ENCODE measurements at places on chromosomes 5 and 9.

- no peak for DNase-seq
Measured at GRCh38 chr9:94665613-94666012, 26.3 kb upstream of the FBP1 start.

DNA sequence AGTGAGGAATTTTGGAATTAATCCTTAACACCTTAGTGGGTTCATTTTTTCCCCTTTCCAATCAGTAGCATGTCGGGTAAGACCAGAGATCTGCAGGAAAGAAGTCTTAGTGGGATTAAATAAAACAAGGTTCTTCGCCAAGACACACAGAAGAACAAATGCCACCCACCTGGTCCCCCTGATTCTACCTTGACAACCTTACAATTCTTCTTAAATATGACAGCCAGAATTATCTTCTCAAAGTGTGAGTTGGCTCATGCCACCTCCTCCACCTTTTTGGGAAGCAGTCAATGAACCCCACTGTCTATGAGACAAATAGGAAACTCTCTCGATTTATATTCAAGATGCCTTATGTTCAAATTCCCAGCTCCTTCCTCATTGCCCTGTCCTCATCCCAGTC is 105.1 kb downstream of the BRINP1 start:
- no peak for DNase-seq

DNA sequence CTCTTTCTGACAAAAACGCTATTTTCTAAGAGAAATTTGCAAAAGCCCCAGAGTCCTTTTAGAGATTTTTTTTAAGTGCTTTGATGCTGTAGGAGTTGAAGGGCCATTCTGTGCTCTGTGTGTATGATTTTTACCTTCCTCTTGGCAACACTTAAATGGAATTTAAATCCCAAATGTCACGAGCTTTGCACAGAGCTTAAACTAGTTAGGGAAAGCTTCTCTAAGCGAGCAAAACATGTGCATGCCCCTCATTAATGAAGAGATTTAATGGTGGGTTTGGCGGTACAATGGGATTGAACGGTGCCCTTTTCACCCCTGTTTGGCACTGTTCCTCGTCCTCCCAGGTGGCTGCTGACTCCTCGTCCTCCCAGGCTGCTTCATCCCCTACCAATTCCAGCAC is 220.7 kb downstream of the DRD1 start:
- DNase-seq = no peak

GRCh38 chr9:125260561-125260960 is 1.1 kb upstream of the GAPVD1 start:
- DNase-seq = no peak

DNA sequence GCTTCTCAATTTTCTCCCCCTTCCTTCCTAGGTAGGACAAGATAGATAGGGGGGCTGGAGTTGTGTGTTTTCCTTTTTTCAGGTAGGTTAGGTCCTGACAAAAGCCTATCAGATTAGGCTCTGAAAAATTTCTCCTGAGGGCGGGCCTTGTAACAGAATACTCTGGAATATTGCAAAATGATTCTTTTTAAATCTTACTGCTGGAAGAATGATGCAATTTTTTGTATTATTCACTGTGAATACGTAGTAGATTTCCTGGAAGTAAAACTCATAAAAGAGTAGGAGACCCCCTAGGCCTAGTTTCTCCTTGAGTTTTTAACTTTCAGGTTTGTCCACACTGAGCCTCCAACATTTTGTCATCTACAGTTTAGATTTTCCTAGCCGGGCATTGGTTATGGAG is 1701.8 kb downstream of the EFNA5 start:
- no peak for DNase-seq

GRCh38 chr5:115243412-115243811 is 19.3 kb downstream of the PGGT1B start:
- DNase-seq = no peak

GRCh38 chr9:738209-738915 is 103.1 kb upstream of the DMRT1 start:
- no peak for DNase-seq

GRCh38 chr5:16884595-16884994 is 51.5 kb downstream of the MYO10 start:
- no peak for DNase-seq

DNA sequence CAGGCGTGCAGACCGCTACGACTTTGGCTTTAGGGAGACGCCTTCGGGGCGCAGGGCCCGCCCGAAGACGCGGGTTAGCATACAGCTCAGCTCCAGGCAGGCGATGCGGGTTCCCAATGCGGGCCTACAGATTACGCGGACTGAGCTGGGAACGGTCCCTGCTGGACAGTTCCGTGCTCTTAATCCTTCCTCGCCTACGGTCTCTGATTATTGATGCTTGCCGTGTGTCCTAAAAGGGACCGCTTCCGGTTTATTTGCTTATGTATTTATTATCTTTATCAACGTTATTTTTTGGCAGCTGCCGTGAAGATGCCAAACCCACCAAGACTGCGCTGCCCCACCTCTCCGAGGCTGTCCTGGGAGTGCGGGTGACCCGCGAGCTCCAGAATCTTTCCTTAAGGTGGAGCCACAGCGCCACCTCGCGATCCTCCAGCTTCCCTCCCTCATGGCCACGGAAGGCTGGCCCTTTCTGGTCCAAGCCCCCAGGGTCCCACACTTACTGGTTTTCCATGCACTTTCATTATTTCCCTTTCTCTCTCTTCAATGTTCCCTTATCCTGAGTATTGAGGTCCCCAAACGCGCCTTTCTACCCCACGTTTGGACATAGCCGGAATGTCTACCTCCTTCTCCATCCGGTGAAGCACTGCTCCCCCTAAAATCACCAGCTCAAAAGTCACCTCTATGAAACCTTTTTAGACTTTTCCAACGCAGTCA is 7.0 kb upstream of the EBF1 start:
- DNase-seq = peak; percentile 41
